ENCODE measurements at places on chromosomes 2 and 18. TPM values are rescaled to one million over a fixed set of nuclear protein-coding genes. Genes with fewer than 3 reads are reported as not detected.

DNA sequence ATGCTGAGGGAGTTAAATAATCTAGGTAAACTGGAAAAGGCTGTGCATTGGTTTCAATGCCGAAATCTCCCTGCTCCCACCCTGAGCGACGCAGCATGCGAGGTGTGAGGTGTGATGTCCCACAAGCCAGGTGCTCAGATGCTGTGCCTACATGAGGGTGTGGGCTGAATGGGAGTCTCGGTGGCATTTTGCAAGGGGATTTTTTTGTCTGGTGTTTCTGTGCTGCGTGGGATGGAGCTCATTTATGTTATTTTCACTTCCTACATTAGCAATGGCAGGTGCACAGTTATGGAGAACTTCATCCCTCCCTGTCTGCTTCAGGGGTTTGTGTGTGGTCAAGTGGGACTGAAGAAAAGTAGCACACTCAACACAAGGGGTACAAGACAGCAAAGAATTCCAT is 110.2 kb upstream of the CCDC68 start:
- no peaks in the 10 kb centered on the region for H3K27me3 ChIP-seq
- no peaks in the 10 kb centered on the region for H3K4me1 ChIP-seq
- DNase-seq, result no peak

The SCN1A gene
- total RNA-seq, result not detected

GRCh38 chr2:113141451-113141850 is 14.1 kb downstream of the IL1RN start:
- DNase-seq, result no peak
- no peaks in the 10 kb centered on the region for H3K27me3 ChIP-seq
- no peaks in the 10 kb centered on the region for H3K36me3 ChIP-seq
- H3K4me1 ChIP-seq, result peaks cover 9% of the 10 kb centered on the region
- no peak overlapping the region for H3K4me3 ChIP-seq

The ICOS gene
- 0.47 TPM for total RNA-seq

DNA sequence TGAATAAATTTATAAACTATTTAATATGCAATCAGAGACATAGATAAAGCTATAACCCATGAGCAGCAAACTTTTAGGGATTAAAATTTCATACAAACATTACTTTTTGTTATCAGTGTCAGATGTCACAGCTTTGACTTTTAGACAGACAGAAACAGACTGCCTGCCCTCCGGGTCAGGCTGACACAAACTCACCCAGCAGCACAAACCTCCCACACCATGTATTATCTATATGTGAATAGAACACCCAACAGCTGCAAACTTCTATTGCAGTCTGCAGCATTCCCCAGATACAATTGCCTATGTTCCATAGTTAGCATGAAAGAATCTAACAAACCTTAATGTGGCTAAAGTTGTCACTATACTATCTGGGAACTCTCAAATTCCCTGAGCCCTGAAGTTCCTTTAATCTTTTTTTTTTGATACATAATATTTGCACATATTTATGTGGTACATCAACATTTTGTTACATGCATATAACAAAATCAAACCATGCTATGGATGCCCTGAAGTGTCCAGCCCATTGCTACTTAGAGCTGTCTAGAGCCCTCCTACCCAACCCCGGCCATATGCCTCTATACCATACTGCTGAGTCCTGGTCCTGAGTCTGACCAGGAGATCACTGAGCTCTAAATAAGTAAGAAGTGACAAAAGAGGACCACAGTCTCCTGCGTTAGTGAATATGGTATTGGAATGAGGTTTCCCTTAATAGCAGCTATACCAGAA is 214.4 kb downstream of the ZNF385B start:
- DNase-seq, result no peak
- no peak overlapping the region for H3K4me3 ChIP-seq
- H3K4me1 ChIP-seq, result no peaks in the 10 kb centered on the region
- no peaks in the 10 kb centered on the region for H3K36me3 ChIP-seq
- no peaks in the 10 kb centered on the region for H3K27me3 ChIP-seq

The NTSR2 gene
- not detected for total RNA-seq

All from suprapubic skin (tissue), 4 donors.